ENCODE measurements at places on chromosomes 5 and 9. TPM values are rescaled to one million over a fixed set of nuclear protein-coding genes. Genes with fewer than 3 reads are reported as not detected.

IRGM gene
- total RNA-seq, result not detected

- no peak for DNase-seq
These were observed 57.5 kb upstream of the STK32A start for GRCh38 chr5:147177125-147177840.

GRCh38 chr9:17462869-17463464, 115.9 kb upstream of the SH3GL2 start:
- DNase-seq, result peak; percentile 36

CDH10 gene
- not detected for total RNA-seq

GRCh38 chr5:166401391-166401790, 1890.1 kb upstream of the WWC1 start:
- DNase-seq, result no peak

SLC6A18 gene
- total RNA-seq, result not detected

DNA sequence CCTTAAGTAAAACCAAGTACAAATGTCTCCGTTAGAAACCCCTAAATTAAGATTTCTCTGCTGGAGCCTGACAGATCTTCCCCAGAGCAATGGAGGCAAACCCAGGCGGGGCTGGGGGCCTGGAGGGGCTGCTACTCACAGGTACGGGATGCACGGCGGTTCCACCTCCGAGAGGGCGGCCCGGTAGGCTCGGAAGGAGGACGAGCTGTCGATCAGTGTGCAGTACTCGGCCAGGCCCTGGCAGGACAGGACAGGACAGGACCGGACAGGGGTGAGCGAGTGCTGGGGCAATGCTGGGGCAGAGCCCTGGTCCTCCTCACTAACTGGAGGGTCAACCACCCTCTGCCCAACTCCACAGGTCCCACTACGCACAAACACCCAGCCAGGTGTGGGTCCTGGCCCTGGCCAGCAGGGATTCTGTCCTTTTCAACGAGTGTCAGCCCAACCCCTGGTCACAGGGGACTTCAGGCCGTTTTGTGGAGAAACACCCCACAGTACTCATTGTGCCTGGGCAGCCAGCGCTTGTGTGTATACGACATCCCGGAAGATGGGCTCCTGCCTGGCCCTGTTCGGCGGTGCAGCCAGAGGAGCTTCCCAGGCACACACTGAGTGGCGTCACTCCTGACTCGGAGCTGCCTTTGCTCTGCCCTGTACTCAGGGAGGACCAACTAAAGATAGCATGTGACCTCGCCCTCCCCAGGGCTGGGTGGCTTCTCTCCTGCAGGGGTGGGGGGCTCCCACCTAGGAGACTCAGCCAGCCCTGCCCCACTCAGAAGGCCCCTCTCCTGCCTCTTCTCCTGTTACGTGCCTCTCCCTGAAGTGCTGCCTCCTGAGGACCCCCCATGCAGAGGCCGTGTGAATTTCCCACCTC, 37.4 kb downstream of the PRRT1B start:
- DNase-seq, result no peak

- DNase-seq, result no peak
These were observed 4.2 kb upstream of the NFIL3 start for GRCh38 chr9:91427873-91428272.

DNA sequence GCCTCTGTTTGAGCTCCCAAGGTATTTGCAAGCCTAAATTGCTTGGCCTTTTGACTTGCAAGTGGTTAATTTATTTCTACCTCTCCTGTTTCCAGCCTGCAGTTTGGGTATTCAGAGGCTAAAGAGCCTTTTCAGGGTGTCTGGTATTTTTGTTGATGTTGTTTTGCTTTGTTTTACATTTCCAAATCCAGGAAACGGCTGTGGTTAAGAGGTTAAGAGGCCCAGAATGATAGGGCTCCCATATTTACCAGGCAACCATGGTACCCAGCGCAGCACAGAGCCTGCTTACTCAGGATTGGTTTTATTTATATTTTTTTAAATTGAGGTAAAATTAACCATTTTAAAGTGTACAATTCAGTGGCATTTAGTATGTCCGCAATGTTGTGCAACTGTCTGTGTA, 92.1 kb downstream of the PDZD2 start:
- no peak for DNase-seq

DNA sequence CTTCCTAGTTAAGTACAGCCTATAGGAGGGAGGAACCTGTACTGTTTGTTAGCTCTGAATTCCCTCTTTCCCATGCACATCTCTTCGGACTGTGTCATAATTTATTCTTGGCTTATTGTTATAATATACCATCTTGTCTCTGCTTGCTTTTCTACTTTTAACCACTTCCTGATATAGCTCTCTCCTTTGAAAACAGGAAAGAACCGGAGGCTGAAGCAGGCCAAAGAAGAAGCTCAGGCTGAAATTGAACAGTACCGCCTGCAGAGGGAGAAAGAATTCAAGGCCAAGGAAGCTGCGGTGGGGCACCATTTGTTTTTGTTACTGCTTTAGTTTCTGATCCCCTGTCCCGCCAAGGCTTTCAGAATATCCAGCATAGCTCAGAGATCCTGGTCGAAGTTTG, 4.8 kb downstream of the ATP6V1G1 start:
- DNase-seq, result no peak

MUSK gene
- total RNA-seq, result 2.8 TPM

MEIKIN gene
- total RNA-seq, result not detected

IFNA2 gene
- not detected for total RNA-seq

GABBR2 gene
- not detected for total RNA-seq

DNA sequence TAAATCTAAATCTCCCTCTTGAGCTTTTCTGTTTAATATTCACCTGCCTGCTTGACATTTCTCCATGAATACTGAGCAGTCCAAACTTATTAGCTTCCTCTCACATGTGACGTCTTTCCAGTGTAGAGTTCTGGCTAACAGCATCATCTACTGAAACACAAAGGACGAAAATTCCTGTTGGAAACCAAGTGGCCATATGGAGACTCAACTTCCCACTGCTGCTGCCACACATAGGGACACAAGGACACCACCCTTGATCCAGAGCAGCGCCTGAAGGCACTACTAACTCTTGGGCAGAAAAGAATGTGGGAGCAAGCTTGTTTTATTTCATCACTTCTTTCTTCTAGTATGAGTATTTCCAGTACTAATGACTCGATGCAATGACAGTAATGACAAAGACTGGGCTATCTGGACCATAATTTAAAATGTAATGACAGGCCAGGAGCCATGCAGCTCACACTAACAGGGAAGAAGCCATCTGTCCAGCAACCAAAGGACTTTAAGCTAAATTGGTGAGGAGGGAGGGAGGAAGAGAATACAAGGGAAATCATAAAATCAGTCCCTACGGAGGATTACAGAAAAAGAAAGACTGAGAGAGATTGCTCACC, 19.2 kb downstream of the RNF130 start:
- DNase-seq, result no peak

All from stomach (tissue), 19 donors.